Esophagus muscularis mucosa (tissue), 4 donors: ENCODE measurements at places on chromosomes 2 and 18. TPM values are rescaled to one million over a fixed set of nuclear protein-coding genes. Genes with fewer than 3 reads are reported as not detected.

DNA sequence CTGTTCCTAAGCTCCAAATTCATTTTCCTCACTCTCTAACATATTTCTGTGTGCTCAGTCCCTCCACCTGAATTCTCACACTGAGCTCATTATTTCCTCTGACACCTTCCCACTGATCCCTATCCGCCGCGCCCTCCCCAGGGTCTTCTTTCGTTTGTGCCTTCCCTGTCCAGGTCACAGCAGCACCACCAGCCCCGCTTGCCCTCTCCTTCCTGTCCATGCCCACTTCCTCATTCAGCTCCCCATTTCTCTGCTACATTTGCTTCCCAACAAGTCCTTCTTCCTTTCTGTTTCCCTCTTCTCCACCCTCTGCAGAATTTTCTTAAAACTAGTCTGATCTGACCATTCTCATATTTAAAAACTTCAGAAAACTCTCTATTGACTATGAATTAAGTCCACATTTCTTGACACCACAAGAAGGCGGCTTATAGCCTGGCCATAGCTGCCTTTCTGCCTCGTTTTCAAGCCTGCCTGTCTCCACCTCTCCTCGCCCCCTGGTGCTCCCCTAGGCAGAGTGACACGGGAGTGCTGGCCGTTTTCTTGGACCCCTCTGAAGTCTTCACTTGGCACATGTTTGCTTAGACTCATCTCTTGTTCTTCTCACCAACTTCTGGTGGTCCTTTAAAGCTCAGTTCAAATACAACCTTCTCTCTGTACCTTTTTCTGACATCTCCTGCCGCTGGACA is 138.7 kb upstream of the BOD1L2 start:
- H3K27me3 ChIP-seq, result no peaks in the 10 kb centered on the region
- peaks cover 12% of the 10 kb centered on the region for H3K4me1 ChIP-seq
- no peak for DNase-seq
- H3K36me3 ChIP-seq, result no peaks in the 10 kb centered on the region
- no peak overlapping the region for H3K4me3 ChIP-seq

GRCh38 chr2:7984693-7985353 is 697.0 kb upstream of the ID2 start:
- H3K27me3 ChIP-seq, result no peaks in the 10 kb centered on the region
- H3K4me3 ChIP-seq, result no peak overlapping the region
- DNase-seq, result no peak
- no peak overlapping the region for H3K27ac ChIP-seq
- H3K36me3 ChIP-seq, result no peaks in the 10 kb centered on the region
- peaks cover 4% of the 10 kb centered on the region for H3K4me1 ChIP-seq

- peaks cover 3% of the 10 kb centered on the region for H3K4me1 ChIP-seq
- H3K36me3 ChIP-seq, result no peaks in the 10 kb centered on the region
- H3K27ac ChIP-seq, result no peak overlapping the region
- H3K4me3 ChIP-seq, result no peak overlapping the region
These were observed 18.2 kb downstream of the RPL37A start for GRCh38 chr2:216516730-216517350.

- no peak overlapping the region for H3K4me3 ChIP-seq
- H3K36me3 ChIP-seq, result no peaks in the 10 kb centered on the region
- DNase-seq, result no peak
- H3K27me3 ChIP-seq, result no peaks in the 10 kb centered on the region
- H3K4me1 ChIP-seq, result no peaks in the 10 kb centered on the region
These were observed 42.0 kb upstream of the NFE2L2 start for GRCh38 chr2:177306550-177306949.

DNA sequence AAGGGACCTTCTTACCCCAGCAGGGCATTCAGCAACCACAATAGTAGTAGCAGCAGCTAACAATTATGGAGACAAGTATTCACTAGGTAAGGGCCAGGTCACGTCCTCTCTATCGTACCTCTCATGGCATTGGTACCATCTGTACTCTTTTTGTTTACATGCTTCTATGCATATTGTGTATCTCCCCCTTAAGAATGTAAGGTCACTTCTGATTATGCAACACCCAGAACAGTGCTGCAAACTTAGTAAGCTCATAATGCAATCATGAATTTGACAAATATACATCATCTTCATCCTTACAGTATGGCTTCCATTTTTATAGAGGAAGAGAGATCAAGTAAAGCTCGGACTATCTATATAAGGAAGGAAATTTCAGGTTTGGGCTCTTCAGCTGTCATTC is 46.1 kb downstream of the SPRED2 start:
- H3K27me3 ChIP-seq, result no peaks in the 10 kb centered on the region
- no peaks in the 10 kb centered on the region for H3K36me3 ChIP-seq
- H3K27ac ChIP-seq, result no peak overlapping the region
- DNase-seq, result no peak
- peaks cover 55% of the 10 kb centered on the region for H3K4me1 ChIP-seq

DNA sequence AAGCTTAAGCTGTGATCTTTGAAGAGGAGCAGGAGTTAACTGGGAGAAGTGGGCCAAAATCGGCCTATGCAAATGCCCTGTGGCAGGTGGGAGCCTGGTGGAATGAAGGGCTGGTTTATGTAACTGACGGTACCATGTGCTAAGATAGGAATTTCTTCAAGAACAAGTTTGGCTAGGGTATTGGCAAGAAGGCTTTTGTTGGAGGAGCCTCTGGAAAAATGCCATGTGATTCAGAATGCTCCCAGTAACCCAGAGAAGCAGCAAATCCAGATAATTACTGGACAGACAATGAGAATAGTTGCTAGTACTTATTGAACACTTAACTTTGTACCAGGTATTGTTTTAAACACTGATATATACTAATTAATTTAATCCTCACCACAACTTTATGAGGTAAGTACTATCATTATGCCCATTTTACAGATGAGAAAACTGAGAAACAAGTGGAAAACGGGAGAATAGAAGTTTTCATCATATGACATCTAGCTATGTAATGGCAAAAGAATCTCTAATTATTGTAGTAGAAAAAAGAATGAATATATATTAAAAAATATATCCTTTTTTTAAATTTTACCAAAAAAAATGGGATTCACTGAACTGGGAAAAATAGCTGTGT is 9.1 kb upstream of the FAM124B start:
- DNase-seq, result no peak
- no peak overlapping the region for H3K4me3 ChIP-seq
- H3K27me3 ChIP-seq, result no peaks in the 10 kb centered on the region

DNA sequence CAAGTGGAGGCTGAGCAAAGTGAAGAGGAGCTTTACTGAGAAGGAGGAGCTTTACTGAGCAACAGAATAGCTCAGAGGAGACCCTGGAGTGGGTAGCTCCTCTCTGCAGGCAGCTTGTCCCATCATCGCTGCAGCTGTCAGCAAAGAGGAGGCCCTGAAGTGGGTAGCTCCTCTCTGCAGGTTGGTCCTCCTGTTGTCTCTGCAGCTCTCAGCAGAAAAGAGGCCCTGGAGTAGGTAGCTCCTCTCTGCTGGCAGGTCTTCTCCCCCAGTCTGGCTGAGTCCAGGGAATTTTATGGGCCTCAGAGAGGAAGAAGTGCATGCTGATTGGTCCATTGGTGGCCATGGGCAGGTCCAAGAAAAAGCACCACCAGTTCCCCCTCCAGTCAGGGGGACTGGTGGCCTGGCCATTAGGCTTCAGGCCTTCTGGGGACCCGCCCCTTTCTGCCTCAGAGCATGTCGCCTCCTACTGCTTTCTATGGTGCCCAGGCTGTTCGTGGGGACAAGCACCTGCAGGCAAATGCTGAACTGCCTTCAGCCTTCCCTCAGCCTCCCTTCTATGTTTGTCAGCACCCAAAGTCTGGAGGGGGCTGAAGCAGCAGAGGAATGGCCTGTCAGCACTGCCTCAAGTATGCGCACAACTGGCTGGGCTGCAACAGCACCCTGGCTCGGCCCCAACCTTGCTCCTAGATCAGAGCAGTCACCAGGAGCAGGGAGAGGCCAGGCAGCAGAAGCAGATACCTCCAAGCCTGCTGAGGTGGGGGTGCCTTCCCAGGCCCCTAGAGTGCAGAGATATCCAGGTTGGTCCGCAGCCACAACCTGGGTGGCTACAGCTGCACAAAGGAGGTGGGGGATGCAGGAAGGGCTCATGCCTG is 5.9 kb downstream of the ZSCAN30 start:
- H3K27ac ChIP-seq, result no peak overlapping the region
- H3K27me3 ChIP-seq, result no peaks in the 10 kb centered on the region
- no peak overlapping the region for H3K4me3 ChIP-seq
- peaks cover 14% of the 10 kb centered on the region for H3K36me3 ChIP-seq
- peaks cover 15% of the 10 kb centered on the region for H3K4me1 ChIP-seq
- no peak for DNase-seq

- DNase-seq, result no peak
- no peaks in the 10 kb centered on the region for H3K4me1 ChIP-seq
- no peak overlapping the region for H3K4me3 ChIP-seq
- no peak overlapping the region for H3K27ac ChIP-seq
- H3K36me3 ChIP-seq, result no peaks in the 10 kb centered on the region
- peaks cover 5% of the 10 kb centered on the region for H3K27me3 ChIP-seq
These were observed 182.3 kb downstream of the RDH14 start for GRCh38 chr2:18378020-18378653.

Gene PLEK
- 23.4 TPM for total RNA-seq

Gene SMARCAL1
- total RNA-seq, result 6.3 TPM

GRCh38 chr2:157732596-157732995 is 103.9 kb upstream of the ACVR1C start:
- H3K27ac ChIP-seq, result no peak overlapping the region
- H3K4me1 ChIP-seq, result no peaks in the 10 kb centered on the region
- DNase-seq, result no peak
- H3K4me3 ChIP-seq, result no peak overlapping the region
- H3K36me3 ChIP-seq, result peaks cover 49% of the 10 kb centered on the region
- no peaks in the 10 kb centered on the region for H3K27me3 ChIP-seq

DNA sequence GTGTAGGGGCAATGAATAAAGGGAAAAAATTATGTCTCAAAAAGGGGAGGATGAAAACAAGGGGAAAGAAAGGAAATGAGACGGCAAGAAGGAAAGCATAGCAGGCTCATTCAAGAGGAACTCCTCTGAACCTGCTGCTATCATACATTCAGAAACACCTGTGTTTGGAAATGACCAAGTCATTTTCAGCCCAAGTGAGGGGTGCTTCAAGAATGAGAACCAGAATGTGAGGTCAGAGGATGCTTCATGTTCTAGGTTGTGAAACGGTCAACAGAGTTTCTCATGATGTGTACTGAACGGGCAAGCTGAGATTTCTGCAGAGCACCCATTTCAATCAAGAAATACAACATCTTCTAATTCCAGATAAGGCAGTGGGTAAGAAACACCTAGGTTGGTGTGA is 1367.2 kb upstream of the CELF4 start:
- H3K4me1 ChIP-seq, result no peaks in the 10 kb centered on the region
- H3K27ac ChIP-seq, result no peak overlapping the region
- no peak overlapping the region for H3K4me3 ChIP-seq
- no peaks in the 10 kb centered on the region for H3K27me3 ChIP-seq
- H3K36me3 ChIP-seq, result no peaks in the 10 kb centered on the region
- DNase-seq, result no peak

- DNase-seq, result peak; percentile 83
- no peak overlapping the region for H3K27ac ChIP-seq
- no peak overlapping the region for H3K4me3 ChIP-seq
- H3K27me3 ChIP-seq, result no peaks in the 10 kb centered on the region
- H3K4me1 ChIP-seq, result no peaks in the 10 kb centered on the region
These were observed 17.4 kb downstream of the XDH start for GRCh38 chr2:31397094-31397493.

Gene CYP20A1
- 29.9 TPM for total RNA-seq

DNA sequence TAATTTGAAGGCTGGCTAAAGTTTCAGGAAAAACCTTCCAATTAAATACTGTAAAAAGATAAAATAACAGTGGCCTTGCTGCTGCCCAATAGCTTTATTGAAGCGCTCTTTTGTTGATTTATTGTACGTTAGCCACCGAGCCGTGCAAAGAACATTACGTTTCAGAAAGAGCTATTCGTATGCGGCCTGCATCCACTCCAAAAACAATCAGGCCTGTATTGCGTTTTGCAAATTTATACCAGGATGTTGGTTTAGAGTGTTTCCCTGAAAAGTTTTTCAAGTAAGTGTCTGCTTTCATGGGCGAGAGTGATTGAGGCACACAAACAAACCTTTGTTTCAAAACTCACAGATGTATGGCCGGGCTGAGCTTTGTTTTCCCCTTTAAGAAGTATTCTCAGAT is 257.2 kb upstream of the SALL3 start:
- H3K4me1 ChIP-seq, result no peaks in the 10 kb centered on the region
- no peak for DNase-seq
- no peak overlapping the region for H3K4me3 ChIP-seq
- no peak overlapping the region for H3K27ac ChIP-seq

- no peak overlapping the region for H3K4me3 ChIP-seq
- no peaks in the 10 kb centered on the region for H3K27me3 ChIP-seq
- no peak overlapping the region for H3K27ac ChIP-seq
- H3K4me1 ChIP-seq, result no peaks in the 10 kb centered on the region
These were observed 15.7 kb upstream of the MBP start for GRCh38 chr18:77148289-77148688.

Gene PROKR1
- not detected for total RNA-seq

- no peak overlapping the region for H3K27ac ChIP-seq
- no peak for DNase-seq
- H3K4me3 ChIP-seq, result no peak overlapping the region
- peaks cover 77% of the 10 kb centered on the region for H3K27me3 ChIP-seq
- no peaks in the 10 kb centered on the region for H3K4me1 ChIP-seq
- H3K36me3 ChIP-seq, result no peaks in the 10 kb centered on the region
These were observed 21.4 kb downstream of the EN1 start for GRCh38 chr2:118826093-118826492.

- H3K4me3 ChIP-seq, result no peak overlapping the region
- no peak overlapping the region for H3K27ac ChIP-seq
- no peak for DNase-seq
These were observed 127.6 kb upstream of the SPOPL start for GRCh38 chr2:138373993-138374408.

Gene UBE2E3
- 32.8 TPM for total RNA-seq

GRCh38 chr2:240132651-240132980 is 3.5 kb downstream of the COPS9 start:
- H3K27me3 ChIP-seq, result no peaks in the 10 kb centered on the region
- H3K36me3 ChIP-seq, result peaks cover 63% of the 10 kb centered on the region
- no peak overlapping the region for H3K27ac ChIP-seq
- no peak for DNase-seq
- peaks cover 23% of the 10 kb centered on the region for H3K4me1 ChIP-seq

DNA sequence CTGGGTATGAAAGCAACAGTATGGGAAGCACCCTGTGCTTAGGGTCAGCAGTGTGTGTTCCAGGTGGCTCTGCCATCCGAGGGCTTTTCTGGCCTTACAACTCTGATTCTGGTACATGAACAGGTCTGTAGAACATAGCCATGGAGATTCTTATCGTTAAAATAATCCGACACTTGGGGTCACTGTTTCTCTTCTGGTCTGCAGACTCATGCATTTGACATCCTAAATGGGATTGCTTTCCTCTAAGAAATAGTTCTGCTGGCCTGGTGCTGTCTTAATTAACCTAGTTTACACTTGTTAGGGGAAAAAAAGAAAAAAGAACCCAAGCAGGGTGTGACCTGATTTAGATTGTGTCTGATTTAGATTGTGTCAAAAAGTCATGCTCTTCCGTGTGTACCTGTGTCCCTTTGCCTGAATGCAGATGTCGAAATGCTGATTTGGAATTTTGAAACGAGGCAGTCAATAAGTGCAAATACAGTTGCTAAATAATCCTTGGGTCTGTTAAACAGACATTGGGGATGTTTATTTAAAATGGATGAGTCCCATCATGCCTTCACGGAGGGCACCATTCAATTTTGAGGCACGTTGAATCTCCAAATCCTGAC is 59.6 kb downstream of the TRPM8 start:
- H3K4me1 ChIP-seq, result no peaks in the 10 kb centered on the region
- no peak for DNase-seq
- no peaks in the 10 kb centered on the region for H3K36me3 ChIP-seq
- H3K4me3 ChIP-seq, result no peak overlapping the region

Gene KANSL1L
- total RNA-seq, result 25.1 TPM

GRCh38 chr18:40698129-40698528 is 1256.9 kb upstream of the PIK3C3 start:
- no peaks in the 10 kb centered on the region for H3K27me3 ChIP-seq
- no peak overlapping the region for H3K4me3 ChIP-seq
- DNase-seq, result no peak
